Activated T-helper 2 cell treated with anti-CD3 and anti-CD28 coated beads, Interferon-gamma antibody, Interleukin-2, Interleukin-4, amounts not matched to agents 10 μg/mL and 5 μg/mL and 100 μg/mL, durations not matched to agents 14 hours and 24 hours and 36 hours (primary cell): ENCODE measurements at places on chromosomes 13 and 19. TPM values are rescaled to one million over a fixed set of nuclear protein-coding genes. Genes with fewer than 3 reads are reported as not detected.

RAB3D gene
- total RNA-seq: 9.3 and 11.6 TPM in 2 replicates

LHB gene
- 0.41 TPM in 1 of 2 replicates, not detected in the other for total RNA-seq

NAPA gene
- total RNA-seq: 56.9 and 60.1 TPM in 2 replicates

PSG11 gene
- total RNA-seq: not detected in 2 replicates

CYP2F1 gene
- not detected in 2 replicates for total RNA-seq

NALCN gene
- total RNA-seq: not detected in 2 replicates

ZNF787 gene
- 35.7 and 37.8 TPM in 2 replicates for total RNA-seq

FFAR2 gene
- total RNA-seq: not detected in 2 replicates

IL4I1 gene
- 42.3 and 42.4 TPM in 2 replicates for total RNA-seq

MICOS13 gene
- 54.3 and 60.9 TPM in 2 replicates for total RNA-seq

PABPC3 gene
- 0.23 and 0.39 TPM in 2 replicates for total RNA-seq

- no peak for DNase-seq
- no peak overlapping the region for H3K27ac ChIP-seq
- no peak overlapping the region for H3K4me3 ChIP-seq
- H3K27me3 ChIP-seq: no peaks in the 10 kb centered on the region
- peaks cover 44% of the 10 kb centered on the region for H3K36me3 ChIP-seq
Observed at GRCh38 chr13:45468635-45469034, 3.9 kb downstream of the COG3 start.

GRCh38 chr13:77422724-77423123 lies 95.8 kb upstream of the MYCBP2 start:
- H3K27ac ChIP-seq: no peak overlapping the region
- peaks cover 9% of the 10 kb centered on the region for H3K27me3 ChIP-seq
- H3K4me3 ChIP-seq: no peak overlapping the region
- H3K4me1 ChIP-seq: no peaks in the 10 kb centered on the region
- no peaks in the 10 kb centered on the region for H3K36me3 ChIP-seq

DNA sequence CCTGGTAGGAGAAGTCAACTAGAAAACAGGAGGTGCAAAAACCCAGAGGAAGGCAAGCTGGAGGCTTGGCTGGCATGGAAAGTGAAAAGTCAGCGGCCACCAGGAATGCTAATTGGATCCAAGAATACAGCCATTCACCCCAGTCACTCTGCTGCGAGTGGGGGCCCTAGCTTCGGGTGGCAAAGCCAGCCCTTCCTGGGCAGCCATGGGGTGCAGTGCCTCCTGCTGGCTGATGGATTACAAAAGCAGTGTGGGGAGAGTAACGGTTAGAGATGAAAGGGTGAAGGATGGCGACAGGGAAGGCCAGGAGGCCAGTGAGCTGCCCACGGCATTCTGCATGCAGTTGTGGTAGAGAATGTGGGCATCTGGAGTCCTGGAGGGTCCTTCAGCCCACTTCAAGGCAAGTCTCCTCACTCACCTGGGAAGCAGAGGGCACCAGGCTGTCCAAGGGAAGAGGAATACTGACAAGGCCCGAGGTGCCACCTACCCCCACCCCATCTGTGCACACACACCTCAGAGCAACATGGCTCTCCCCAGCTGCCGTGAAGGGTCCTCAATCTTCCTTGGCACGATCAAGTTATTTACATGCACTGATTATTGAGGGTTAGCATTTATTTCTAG lies 20.3 kb upstream of the EPHX3 start:
- no peak overlapping the region for H3K27ac ChIP-seq
- H3K4me1 ChIP-seq: no peaks in the 10 kb centered on the region
- DNase-seq: no peak
- no peak overlapping the region for H3K4me3 ChIP-seq
- H3K27me3 ChIP-seq: no peaks in the 10 kb centered on the region

- no peak overlapping the region for H3K27ac ChIP-seq
- DNase-seq: no peak
- no peak overlapping the region for H3K4me3 ChIP-seq
- H3K4me1 ChIP-seq: no peaks in the 10 kb centered on the region
Observed at GRCh38 chr13:80633251-80633650, 292.3 kb upstream of the SPRY2 start.

DNA sequence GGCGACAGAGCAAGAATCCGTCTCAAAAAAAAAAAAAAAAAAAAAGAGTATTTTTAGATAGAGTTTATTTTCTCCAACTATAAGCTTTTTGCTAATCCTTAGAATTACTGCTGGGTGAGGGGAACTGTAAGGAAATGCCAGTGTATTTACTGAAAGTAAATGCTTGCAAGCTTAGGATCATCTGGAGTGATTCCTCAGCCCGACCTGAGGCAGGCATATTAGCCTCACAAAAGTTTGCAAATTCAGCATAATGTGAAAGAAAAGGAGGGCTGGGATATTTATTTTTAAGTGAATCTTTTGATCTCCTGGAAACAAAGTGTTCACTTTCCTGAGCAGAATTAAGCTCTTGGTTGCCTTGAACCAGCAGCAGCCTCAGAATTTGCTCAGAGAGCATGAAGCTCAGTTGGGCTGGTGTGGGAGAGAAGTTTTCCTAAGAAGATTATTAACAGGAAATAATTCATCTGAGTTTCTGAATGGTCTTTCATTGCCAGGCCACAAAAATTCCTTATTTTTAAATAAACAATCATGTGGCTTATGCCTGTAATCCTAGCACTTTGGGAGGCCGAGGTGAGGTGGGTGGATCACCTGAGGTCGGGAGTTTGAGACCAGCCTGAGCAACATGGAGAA lies 24.7 kb upstream of the SPATA13 start:
- peaks cover 7% of the 10 kb centered on the region for H3K27me3 ChIP-seq
- no peak overlapping the region for H3K27ac ChIP-seq
- peaks cover 6% of the 10 kb centered on the region for H3K4me1 ChIP-seq

- peaks cover 1% of the 10 kb centered on the region for H3K4me1 ChIP-seq
- no peak overlapping the region for H3K4me3 ChIP-seq
- peaks cover 19% of the 10 kb centered on the region for H3K27me3 ChIP-seq
- no peak overlapping the region for H3K27ac ChIP-seq
- no peaks in the 10 kb centered on the region for H3K36me3 ChIP-seq
Observed at GRCh38 chr13:44566601-44567000, 9.5 kb downstream of the TSC22D1 start.

- H3K4me3 ChIP-seq: no peak overlapping the region
- H3K27ac ChIP-seq: peak overlapping the region; percentile 94
- DNase-seq: no peak
Observed at GRCh38 chr19:5952193-5953029, 25.5 kb downstream of the RANBP3 start.

DNA sequence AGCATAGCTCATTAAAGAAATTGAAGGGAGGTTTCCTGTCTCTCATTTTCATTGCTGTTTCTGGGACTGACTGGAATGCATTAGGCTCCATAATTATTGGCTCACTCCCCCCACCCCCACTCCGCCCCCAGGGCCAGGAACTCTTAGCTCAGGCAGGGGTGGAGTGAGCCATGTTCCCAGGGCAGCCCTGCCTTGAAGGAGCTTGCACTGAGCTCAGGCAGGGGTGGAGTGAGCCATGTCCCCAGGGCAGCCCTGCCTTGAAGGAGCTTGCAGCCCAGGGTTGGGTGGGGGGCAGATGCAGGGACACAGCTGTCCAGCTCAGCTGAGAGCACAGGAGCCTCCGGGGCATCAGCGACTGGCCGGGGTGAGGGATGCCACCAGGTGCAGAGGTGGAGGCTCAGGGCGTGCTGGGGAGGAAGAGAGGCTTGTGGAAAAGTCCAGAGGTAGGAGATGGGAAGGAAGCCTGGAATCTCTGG lies 39.1 kb upstream of the TFDP1 start:
- no peak for DNase-seq
- no peaks in the 10 kb centered on the region for H3K4me1 ChIP-seq
- H3K27me3 ChIP-seq: no peaks in the 10 kb centered on the region
- H3K27ac ChIP-seq: no peak overlapping the region

GRCh38 chr19:14150770-14151661 lies 14.6 kb upstream of the ASF1B start:
- no peak overlapping the region for H3K27ac ChIP-seq
- H3K4me1 ChIP-seq: peaks cover 20% of the 10 kb centered on the region
- DNase-seq: no peak
- H3K4me3 ChIP-seq: no peak overlapping the region
- H3K27me3 ChIP-seq: no peaks in the 10 kb centered on the region

- H3K4me1 ChIP-seq: no peaks in the 10 kb centered on the region
- H3K27ac ChIP-seq: no peak overlapping the region
- no peaks in the 10 kb centered on the region for H3K36me3 ChIP-seq
- H3K4me3 ChIP-seq: no peak overlapping the region
Observed at GRCh38 chr13:89943139-89943538, 1404.3 kb upstream of the MIR17HG start.

DNA sequence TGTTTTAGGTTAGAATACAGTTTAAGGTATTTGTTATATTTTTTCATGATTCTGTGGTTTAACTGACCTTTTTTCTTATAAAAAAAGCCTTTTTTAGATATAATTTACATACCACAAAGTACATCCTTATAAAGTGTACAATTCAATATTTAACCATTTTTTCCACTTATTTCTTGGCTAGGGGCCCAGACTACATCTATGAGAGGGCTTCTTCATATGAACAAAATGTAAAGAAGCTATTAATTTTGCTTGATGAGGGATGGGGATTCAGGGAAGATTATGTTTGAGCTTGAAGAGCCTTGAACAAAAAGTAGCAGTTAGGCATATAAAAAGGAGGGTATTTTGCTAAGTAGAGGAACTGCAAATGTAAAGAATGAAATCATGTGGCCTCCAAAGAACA lies 2.2 kb downstream of the CCDC122 start:
- H3K27me3 ChIP-seq: peaks cover 38% of the 10 kb centered on the region
- H3K4me1 ChIP-seq: peaks cover 10% of the 10 kb centered on the region

- H3K4me1 ChIP-seq: no peaks in the 10 kb centered on the region
- no peak overlapping the region for H3K27ac ChIP-seq
- H3K27me3 ChIP-seq: no peaks in the 10 kb centered on the region
- no peak for DNase-seq
Observed at GRCh38 chr13:34654203-34654602, 287.9 kb upstream of the NBEA start.

DNA sequence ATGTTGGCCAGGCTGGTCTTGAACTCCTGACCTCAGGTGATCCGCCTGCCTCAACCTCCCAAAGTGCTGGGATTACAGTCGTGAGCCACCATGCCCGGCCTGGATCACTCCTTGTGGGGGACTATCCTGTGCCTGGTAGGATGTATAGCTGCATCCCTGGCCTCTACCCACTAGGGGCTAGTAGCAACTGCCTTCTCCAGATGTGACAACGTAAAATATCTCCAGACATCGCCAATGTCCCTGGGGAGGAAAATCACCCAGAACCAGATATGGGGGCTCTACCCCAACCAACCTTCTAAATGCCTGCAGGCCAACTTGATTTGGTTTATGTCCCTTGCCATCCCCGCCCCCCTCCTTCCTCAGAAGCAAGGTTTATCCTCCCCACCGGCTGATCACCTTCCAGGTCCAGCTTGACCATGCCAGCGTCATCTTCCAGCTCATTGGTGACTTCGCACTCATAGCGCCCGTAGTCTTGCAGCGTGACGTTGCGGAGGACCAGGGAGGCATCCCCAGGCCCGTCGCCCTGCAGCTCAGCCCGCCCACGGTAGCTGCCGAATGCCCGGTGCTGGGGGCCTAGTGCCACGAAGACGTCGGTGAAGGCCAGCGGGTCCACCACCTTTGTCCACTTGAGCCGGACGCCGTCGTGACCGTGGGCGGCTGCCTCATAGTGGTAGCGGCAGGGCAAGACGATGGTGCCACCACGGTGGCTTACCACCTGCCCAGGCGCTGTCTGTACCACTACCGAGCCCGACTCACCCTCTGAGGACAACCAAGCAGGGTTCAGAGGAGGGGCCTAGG lies 12.5 kb downstream of the TM6SF2 start:
- no peak for DNase-seq
- H3K36me3 ChIP-seq: no peaks in the 10 kb centered on the region
- H3K27ac ChIP-seq: no peak overlapping the region
- peaks cover 39% of the 10 kb centered on the region for H3K27me3 ChIP-seq

DNA sequence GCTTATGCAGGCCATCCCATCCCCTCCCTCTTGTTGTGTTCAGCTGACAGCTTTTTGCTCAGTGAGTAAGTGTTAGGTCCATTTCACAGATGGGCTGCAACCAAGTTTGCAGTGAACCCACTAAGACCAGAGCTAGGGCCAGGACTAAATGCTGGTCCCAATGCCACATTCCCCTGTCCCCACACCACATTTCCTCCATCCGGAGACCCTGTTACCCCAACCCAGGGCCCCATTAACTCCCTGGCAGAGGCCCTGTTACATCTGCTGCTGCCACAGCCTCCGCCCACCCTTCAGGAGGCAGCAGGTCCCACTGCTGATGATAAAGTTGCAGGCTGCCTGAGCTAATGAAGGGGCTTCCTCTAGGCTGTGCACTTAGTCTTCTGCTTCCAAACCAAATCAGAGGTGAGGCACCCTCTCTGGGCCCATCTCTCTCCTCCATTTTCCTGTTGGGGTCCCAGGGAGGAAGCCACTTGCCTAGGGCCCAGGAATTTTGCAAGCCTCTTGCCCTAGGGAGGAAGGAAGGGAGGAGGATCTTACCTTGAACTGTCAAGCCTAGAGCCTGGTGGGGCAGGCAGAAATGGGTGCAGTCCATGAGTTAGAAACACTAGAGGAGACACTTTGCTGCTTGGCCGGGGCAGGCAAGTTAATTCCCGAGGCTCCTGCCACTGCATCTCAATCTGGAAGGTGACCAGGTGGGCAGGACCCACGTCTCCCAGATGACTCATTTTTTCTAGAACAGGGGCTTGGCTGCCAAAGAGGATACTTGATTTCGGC lies 3.4 kb upstream of the USF2 start:
- H3K4me1 ChIP-seq: peaks cover 8% of the 10 kb centered on the region
- H3K4me3 ChIP-seq: peak overlapping the region; percentile 82
- H3K27me3 ChIP-seq: no peaks in the 10 kb centered on the region
- H3K27ac ChIP-seq: peak overlapping the region; percentile 30
- no peak for DNase-seq

GRCh38 chr19:41265395-41266153 lies 1.4 kb downstream of the HNRNPUL1 start:
- no peak for DNase-seq
- H3K27me3 ChIP-seq: peaks cover 2% of the 10 kb centered on the region
- H3K4me3 ChIP-seq: peak overlapping the region; percentile 99
- H3K4me1 ChIP-seq: peaks cover 32% of the 10 kb centered on the region

DNA sequence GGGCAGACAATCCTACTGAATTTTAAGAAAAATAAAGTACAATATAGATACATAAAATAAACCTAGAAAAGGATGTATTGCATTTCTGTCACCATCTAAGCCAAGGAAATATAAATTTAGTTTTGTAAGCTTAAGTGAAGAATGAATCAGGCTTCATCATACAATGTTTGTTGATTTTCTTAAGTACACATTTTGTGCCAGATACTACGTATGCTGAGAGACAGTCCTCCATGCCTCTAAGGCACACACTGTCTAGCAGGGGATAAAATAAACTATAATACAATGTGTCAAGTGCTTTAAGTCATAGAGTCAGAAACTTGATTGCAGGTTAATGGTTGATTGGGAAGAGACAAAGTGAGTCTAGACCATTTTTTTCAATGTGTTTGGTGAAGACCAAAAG lies 465.7 kb downstream of the TBC1D4 start:
- DNase-seq: no peak
- H3K36me3 ChIP-seq: no peaks in the 10 kb centered on the region
- no peaks in the 10 kb centered on the region for H3K4me1 ChIP-seq
- H3K27me3 ChIP-seq: no peaks in the 10 kb centered on the region

DNA sequence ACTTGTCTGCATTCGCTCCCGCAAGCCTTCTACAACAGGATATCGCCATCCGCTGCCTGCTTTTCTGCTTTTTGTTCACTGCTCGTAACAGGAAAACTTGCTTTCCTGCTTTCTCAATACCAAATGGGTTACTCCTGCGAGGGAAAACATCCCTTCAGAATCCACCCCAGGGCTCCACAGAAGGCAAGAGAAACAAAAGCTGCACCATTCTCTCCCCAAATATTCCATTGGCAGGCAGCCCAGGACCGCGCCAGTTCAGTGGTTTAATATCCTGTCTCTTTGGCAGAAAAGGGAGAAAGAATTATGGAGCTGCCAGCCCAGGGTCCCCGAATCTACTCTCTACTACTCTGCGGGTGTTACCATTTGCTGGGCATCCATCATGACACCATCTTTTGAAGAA lies 84.7 kb upstream of the DOCK9 start:
- H3K27me3 ChIP-seq: no peaks in the 10 kb centered on the region
- DNase-seq: no peak
- H3K27ac ChIP-seq: no peak overlapping the region
- peaks cover 38% of the 10 kb centered on the region for H3K36me3 ChIP-seq
- peaks cover 57% of the 10 kb centered on the region for H3K4me1 ChIP-seq
